Tibial nerve (tissue), 4 donors: ENCODE measurements at places on chromosomes 7 and 10. TPM values are rescaled to one million over a fixed set of nuclear protein-coding genes. Genes with fewer than 3 reads are reported as not detected.

SFTPA1 gene
- not detected for total RNA-seq

EIF5AL1 gene
- total RNA-seq = 0.90 TPM

DNA sequence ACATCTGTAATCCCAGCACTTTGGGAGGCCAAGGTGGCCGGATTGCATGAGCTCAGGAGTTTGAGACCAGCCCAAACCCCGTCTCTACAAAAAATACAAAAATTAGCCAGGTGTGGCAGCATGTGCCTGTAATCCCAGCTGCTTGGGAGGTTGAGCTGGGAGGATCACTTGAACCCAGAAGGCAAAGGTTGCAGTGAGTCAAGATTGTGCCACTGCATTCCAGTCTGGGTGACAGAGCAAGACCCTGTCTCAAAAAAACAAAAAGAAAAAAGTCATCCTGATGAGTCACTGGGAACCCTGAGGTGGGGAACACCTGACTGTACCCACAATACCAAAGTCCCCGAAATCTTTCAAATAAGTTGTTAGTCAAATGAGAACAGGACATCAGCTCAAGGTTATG is 80.0 kb downstream of the NEBL start:
- DNase-seq = no peak

- no peak for DNase-seq
Measured at GRCh38 chr7:20287317-20287716, 43.4 kb upstream of the ITGB8 start.

- DNase-seq = no peak
Measured at GRCh38 chr10:36880898-36881297, 244.5 kb upstream of the ANKRD30A start.
